ENCODE measurements at places on chromosomes 1 and 21.

- DNase-seq, result no peak
Measured at GRCh38 chr21:18819507-18819906, 415.9 kb upstream of the TMPRSS15 start.

DNA sequence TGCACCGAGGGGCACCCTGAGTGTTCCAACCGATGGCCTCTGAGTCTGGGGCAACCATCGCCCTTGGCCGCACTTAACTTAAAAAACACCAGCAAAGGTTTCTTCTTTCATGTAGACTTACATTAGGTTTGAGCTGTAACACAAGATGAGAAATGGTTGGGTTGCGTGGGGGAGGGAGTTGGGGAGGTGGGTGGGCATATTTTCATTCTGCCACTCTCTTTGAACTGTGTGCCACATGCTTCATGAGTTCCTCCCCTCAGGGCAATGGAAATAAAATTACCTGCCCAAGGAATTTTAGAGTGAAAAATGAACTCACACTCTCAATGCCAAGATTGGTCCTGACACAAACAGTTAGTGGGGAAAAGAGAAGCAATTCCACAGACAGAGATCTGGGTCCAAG, 430.1 kb upstream of the USP24 start:
- DNase-seq, result no peak

DNA sequence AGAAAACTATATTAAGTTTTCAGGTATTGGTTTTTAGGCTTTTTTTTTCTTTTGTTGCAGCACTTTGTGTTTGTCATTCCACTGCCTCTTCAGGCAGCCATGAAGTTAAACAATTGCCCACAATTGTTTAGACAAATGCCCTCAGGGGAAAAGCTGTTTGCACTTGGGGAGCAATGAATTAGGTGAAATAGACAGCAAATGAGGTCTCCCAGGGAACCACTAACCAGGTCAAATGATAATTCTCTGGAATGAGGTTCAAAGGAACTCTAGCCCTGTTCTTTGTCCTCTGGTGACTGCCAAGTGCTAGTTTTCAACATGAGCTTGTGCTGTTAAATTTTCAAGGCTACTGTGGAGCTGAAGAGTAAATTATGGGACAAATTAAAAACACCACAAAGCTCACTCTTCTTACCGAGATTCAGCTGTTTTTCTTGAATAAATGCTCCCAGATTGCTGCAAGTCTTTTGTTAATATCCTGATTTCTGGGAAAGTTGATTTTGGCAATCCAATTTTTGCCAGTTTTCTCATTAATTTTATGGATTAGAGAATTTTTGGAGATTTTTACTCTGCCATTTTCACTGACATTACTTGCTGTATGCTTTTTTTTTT, 15.1 kb upstream of the MAB21L3 start:
- DNase-seq, result no peak

DNA sequence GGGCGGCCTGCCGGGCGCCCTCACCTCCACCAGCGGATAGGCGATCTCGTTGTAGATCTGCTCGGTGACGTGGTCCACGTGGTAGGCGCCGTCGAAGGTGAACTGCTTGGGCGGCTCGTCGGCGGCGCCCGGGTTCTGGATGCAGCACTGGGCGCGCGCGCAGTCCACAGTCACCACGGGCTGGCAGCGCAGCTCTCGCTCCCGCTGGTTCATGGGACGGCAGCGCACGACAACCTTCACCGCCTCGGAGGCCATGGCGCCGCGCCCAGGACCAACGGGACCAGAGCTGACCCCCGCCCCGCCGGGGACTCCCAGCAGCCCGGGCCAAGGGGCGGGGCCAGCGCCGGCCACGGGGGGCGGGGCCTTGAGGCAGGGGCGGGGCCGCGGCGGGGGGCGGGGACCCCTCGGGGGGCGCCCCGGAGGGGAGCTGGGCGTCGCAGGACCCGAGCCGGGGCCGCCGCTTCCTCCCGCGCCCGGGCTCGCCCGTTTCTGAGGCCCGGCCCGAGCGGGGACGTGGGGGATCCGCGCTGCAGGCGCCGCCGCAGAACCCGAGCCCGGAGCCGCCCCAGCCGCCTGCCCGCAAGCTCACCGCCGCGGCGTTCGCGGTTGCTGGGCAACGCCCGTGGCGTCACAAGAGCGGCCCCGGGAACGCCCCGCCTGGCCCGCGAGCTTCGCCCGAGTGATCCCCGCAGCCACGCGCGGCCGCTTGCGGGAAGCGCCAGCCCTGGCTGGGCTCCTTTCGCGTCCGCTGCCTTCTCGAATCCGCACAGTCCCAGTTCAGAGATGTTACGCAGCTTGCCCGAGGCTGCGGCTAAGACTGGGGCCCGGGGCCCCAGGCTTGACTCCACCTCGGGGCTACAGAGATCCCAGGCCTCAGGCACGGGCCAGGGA, at the start of gene KIF17:
Gene KIF17, minus strand, starts transcription at position 556 of the 891 bp plus-strand sequence. Its CDS starts 301 bp downstream, at position 255.
- peak; percentile 56 for DNase-seq

- peak; percentile 36 for DNase-seq
Measured at GRCh38 chr1:204463125-204464060, 31.2 kb downstream of the PIK3C2B start.

GRCh38 chr1:89598450-89599331, 34.2 kb upstream of the LRRC8C start:
- no peak for DNase-seq
